ENCODE measurements at places on chromosomes 3 and 15.

DNA sequence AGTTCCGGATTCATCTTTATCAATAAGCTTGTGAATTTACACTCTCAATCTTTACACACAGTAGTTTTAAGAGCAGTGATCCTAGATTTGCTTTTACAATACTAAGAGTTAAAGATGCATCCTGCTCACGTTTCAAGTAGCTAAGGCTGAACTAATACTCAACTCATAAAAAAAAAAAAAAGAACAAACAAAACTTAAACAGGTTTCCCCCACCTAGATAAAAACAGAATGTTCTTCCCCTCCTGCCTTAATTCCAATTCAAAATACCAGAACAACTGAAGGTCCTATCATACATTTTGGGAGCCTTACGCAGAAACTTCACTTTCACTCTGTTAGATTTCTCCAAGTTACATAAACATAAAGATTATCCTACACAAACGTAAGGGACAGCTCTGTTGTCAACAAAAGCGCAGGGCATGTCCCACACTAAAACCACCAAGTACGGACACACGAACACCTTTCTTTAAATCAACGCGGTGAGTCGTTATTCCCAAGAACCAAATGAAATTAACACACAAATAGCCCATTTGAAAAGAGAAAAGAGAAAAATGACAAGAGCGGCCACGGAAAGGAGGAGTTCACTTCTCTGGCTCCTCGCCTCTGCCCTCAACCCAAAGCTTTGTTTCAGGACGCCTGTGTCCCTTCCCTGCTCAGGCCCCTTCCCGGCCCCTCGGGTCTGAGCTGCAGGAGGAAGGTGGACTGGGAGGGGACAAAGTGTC is 941 bp downstream of the CBLB start:
- peak; percentile 30 for DNase-seq

DNA sequence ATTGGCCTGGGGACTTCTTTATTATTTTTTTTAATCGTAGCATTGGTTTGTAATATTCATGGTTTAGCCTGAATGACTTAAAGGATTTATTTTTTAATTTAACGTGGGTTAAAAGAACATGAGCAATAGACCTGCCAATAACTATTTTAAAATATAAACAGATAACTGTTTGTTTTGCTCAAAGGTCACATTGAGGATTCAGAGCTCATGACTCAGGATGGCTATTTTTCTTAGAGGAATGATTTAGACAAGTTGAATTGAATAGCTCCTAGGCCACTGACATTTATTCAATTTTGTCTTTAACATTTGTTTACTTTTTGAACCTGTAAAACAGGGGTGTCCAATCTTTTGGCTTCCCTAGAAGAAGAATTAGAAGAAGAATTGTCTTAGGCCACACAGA is 68.5 kb downstream of the ITPR1 start:
- no peak for DNase-seq

DNA sequence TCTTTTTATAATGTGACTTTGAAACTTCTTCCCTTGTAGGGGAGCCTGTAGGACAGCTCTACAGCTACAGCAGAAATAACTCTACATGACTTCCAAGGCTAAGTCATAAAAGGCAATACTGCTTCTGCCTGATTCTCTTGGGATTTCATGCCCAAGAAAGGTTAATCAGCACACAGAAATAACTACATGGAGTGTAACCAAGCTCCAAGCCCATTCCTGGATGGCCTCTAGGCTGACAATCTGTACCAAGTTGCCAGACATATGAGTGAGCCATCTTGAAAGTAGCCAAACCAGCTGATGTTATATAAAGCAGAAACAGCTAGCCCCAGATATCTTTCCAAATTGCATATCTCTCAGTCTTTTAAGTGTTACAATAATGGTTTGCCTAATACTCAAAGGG is 75.8 kb upstream of the OSTN start:
- DNase-seq, result no peak

- no peak for DNase-seq
These were observed 564.7 kb downstream of the AGBL1 start for GRCh38 chr15:86644339-86644738.

GRCh38 chr15:36907295-36907694 is 193.1 kb downstream of the MEIS2 start:
- no peak for DNase-seq

DNA sequence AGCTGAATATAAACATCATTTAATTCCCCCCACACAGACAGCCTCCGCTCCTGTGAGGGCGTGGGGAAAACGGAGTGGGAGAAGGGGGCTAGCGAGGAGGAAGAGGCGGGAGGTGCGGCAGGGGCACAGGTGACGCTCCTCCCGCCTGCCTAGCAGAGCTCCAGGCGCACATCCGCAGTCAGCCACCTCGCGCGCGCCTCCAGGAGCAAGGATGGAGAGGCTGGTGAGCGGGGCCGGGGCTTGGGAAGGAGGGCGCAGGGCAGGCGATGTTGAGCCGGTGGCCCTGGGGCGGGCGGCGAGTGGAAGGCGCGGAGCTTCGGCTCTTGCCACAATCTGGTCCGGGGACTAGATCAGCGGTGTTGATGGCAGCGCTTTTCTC is at the start of gene CD200:
Gene CD200 (plus strand): TSS at position 155 of the 379 bp plus-strand sequence. CDS start 57 bp downstream, at position 212.
- DNase-seq, result peak; percentile 58

DNA sequence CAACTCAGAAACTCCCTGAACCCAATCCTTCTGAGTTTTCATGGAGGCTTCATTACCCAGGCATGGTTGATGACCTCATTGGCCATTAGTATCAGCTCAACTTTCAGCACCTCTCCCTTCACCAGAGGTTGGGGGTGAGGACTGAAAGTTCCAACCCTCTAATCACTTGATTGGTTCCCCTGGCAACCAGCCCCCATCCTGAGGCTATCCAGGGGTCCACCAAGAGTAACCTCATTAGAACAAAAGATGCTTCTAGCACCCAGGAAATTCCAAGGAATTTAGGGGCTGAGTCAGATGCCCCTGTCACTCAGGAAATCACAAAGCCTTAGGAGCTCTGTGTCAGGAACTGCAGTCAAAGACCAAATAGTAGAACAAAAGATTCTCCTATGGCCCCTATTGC is 43.8 kb downstream of the ADAMTSL3 start:
- DNase-seq, result no peak

DNA sequence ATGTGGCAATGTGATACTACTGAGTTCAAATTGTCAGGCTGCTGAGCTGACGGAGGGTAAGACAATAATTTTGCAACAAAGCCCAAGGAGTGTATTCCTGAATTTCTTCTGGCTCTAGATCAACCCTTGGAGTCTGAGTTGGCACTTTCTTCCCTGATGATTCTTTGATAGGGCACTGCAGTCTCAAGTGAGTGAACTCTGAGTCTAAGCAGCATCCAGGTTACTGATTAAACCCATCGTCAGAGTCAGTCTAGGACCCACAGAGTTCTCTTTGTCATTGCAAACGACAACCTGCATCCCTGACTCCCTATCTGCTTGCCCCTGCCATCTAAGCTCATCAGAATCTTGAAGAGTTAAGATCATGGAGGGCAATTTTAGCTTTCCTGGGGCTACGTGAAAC is 58.6 kb downstream of the MME start:
- DNase-seq, result no peak

- peak; percentile 84 for DNase-seq
These were observed 342.8 kb downstream of the ERC2 start for GRCh38 chr3:56125358-56126005.

DNA sequence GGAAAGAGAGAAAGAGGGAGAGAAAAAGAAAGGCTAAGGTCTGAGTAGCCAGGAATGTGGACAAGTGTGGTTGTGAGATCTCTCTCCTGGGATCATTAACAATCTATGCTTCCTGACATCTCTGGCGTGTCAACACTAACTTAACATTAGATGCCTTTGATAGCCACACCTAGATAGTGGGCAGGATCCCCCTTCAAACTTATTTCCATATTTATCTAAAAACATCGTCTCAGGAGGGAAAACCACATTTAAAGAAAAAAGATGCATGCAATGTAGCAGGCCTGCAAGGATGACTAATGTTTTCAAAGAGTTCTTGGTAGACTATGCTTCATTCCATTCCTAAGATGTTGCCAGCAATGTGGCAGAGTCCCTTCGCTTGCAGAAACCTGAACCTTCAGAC is 80.9 kb downstream of the MLH1 start:
- DNase-seq, result peak; percentile 76

- DNase-seq, result peak; percentile 26
These were observed at the start of gene LTK for GRCh38 chr15:41513506-41514227. Gene LTK (minus strand): TSS chr15:41513827. CDS start chr15:41513709, 118 bp downstream.

DNA sequence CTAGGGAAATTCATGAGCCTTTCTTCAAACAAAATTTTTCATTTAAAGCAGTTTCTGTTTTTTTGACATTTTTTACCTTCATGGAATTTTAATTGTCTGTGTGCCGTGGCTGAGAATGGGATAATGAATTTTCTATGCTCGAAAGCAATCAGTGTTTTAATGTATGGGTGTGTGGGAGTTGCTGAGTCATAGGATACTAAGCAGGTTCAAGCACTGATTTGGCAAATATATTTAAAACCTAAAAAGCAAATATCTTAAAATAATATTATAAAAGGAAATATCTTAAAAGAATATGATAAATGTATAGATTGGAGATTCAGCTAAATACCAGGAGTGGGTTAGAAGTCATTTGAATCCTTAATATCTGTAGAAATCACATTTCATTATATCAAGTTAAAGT is 173.6 kb upstream of the LRRFIP2 start:
- no peak for DNase-seq

- DNase-seq, result no peak
These were observed 41.1 kb downstream of the GPD1L start for GRCh38 chr3:32147509-32147908.

GRCh38 chr3:170523248-170523647 is 62.6 kb downstream of the SLC7A14 start:
- peak; percentile 80 for DNase-seq

GRCh38 chr15:98873441-98874218 is 134.0 kb downstream of the PGPEP1L start:
- peak; percentile 96 for DNase-seq

- peak; percentile 85 for DNase-seq
These were observed 306.5 kb downstream of the RPLP1 start for GRCh38 chr15:69758810-69759790.

GRCh38 chr3:38117163-38117716 is 19.7 kb downstream of the ACAA1 start:
- DNase-seq, result no peak

DNA sequence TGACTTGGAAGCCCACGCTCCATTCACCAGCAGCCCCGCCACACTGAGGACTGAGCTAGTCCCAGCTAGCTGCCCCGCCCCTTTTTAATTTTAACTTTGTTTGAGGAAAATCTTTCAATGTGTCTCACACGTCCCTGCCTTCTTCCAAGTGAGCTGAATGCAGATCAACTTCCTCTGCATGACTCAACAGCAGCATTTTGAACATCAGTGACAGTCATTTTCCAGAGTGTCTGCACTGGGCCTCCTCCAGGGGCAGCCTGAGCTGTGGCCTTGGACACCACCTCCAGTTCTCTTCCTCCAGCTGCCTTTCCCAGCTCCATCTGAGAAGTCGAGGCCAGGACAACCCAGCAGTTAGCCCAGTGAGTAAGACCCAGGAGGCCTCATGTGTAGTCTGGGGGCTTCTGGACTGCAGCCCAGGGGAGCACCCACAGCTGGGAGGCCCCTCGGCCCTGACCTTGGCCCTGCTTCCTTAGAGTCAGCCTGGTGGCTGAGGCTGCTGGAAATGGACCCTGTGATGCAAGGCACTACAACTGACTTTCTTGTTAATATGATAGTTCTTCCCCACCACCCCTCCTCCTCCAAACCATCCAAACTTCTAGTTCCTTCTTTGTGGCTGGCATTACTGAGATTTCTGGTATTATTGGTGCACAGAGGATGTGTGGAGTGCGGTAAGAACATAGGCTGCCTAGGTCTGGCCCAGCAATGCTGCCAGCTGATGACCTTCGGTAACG is 21.4 kb upstream of the ESYT3 start:
- DNase-seq, result peak; percentile 58

- no peak for DNase-seq
These were observed 12.2 kb downstream of the ZXDC start for GRCh38 chr3:126463521-126463920.

GRCh38 chr3:159030138-159030670 is 228.3 kb downstream of the MFSD1 start:
- DNase-seq, result no peak

DNA sequence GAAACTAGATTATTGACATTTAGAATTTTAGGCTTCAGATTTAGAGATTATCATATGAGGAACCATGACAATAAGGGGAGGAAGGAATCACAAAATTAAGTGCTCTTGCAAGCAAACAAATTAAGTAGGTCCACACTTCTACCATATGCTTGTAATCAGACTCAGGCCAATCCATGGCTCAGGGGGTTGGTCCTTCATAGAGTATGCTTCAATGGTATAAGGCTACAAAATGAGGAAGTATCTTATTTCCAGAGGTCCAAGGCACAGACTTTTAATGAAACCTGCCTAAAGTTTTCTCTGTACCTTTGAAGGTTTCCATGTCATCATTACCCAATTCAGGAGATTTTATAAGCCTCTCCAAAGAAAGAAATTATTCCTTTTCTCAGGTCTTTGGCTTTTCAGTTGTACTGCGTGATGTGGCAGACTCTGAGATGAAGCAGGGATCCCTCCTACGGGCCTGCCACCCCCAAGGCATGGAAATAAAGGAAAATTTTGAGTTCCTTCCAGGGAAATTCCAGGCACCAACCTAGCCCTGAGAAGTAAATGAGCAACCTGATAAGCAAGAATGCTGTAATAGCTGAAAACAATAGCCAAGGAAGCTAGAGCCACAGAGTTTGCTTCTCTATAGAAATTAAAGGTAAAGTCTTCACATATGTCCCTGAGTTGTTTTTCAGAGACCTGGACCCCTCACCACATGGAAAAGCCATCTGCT is 36.3 kb downstream of the SERPINI2 start:
- DNase-seq, result no peak

DNA sequence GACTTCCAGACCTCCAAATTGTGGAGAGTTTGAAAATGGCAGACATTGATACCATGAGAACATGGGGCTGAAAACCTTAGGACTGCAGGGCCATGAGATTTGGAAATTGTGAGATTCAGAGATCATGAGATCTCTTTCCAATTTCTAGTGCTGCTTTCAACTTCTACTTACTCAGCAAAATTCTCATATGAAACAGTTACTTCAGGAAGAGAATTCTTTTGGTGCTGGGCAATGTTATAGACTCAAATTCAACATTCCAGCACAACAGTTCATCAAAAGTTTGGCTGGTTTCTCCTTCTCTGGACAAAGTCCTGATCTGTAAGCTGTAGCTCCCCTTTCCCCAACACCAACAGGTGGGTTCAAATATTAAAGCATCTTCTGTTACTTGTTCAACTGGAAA is 506.9 kb upstream of the NECTIN3 start:
- DNase-seq, result no peak

- DNase-seq, result peak; percentile 67
These were observed at the start of gene ABCF3 for GRCh38 chr3:184186184-184186901. Gene ABCF3 (plus strand): TSS chr3:184186199. CDS start chr3:184186208, 9 bp downstream.

All from ELR (cell line).